ENCODE measurements at places on chromosomes 7 and 10.

GRCh38 chr7:155051355-155051754 lies 18.8 kb upstream of the HTR5A start:
- no peak for DNase-seq

GRCh38 chr7:135889823-135890222 lies 87.3 kb downstream of the MTPN start:
- no peak for DNase-seq

DNA sequence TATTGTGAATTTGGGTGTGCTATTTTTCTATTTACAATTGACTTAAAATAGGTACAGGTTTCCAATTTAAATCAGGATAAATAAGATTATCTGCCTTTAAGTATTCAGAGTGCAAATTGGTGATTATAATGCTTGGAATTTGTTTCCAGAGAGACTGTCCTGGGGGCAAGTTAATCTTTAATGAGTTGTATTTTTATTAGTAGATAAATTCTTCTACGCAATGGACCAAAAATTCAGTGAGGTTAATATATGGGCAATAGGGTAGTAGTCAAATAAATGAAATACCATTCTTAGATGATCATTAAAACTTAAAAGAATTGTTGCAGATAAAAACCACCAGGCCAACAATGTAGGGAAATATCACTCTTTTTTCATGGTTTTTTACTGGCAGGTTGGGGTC lies 3.4 kb downstream of the BICC1 start:
- no peak for DNase-seq

DNA sequence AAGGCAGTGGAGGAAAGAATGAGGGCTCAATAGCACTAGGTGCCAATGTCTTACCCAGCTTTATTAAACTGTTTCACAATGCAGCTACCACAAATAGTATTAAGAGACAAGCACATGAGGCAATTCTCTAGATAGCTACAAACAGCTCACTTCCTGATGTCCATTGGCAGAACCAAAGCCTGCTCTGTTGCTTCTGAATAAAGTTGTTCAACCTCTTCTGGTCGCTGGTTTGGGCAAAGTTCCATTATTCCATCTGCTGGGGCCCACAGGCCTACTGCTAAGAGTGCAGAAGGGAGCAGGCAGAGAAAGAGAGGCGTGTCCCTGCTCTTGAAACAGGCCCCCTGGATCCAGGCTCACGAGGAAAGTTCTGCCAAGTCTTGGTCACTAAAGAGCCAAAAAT lies 173.9 kb downstream of the ZNF438 start:
- no peak for DNase-seq

DNA sequence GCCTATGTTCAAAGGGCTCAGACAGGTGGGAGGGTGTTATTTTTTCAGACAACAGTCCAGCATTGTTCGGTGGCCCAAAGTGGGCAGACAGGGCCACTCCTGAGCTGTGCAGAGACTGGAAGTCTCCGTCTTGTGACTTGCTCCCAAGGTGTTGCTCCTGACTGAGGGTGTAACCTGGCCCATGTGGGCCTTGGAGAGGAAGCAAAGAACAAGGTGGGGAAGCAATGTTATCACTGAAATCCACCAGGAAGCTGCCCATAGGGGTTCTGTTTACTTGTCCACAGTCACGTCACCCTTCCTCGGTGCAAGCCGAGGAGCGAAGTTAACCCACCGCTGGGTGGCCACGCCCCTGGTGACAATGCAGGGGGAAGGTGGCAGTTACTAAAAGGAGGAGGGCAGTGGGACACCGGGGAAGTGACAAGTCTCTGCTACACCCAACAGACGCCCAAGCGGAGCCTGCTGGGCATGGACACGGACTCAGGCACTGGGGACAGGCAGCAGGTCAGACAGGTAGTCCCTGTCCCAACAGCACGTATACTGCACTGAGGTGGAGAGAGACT lies 311.6 kb upstream of the MKI67 start:
- no peak for DNase-seq

DNA sequence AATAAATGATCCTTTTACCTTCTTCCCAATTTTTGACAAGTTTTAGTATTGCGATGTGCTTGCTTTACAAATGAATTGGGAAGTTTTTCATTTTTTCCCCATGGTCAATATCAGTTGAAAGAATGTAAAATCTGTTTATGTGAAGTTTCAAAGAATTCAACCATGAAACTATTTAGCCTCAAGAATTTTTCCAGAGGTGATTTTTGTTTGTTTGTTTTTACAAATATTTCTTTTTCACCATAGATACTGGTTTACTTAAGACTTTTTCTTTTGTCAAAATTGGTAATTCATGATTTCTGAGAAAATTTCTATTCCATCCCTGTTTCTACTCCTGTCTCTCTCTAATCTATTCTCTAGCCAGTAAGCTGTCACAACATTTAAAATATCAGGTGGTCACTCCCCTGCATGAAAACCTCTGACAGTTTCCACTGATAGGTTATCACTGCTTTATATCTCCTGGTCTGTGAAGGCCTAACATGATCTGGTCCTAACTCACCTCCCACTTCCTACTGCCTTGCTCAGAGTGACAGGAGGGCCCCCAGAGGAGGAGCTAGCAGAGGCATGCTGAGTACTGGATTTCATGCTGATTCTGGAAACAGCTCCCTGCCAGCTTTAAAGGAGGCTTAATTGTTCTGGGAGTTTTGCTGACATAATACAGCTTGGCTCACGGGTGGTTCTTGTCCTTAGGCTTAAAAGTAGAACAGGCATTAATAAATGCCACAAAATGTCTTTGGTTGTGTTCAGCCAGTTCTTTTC lies 7.6 kb upstream of the ARMS2 start:
- no peak for DNase-seq

- DNase-seq = no peak
These were observed 22.1 kb downstream of the RAMP3 start for GRCh38 chr7:45179666-45180065.

Data from stimulated activated naive B cell treated with anti-CD40 and anti-IgM and Interleukin-4, amounts not matched to agents 10 μg/mL and 1 μg/mL and 100 μg/mL, for 72 hours (primary cell).